ENCODE measurements at places on chromosomes 11 and 22.

DNA sequence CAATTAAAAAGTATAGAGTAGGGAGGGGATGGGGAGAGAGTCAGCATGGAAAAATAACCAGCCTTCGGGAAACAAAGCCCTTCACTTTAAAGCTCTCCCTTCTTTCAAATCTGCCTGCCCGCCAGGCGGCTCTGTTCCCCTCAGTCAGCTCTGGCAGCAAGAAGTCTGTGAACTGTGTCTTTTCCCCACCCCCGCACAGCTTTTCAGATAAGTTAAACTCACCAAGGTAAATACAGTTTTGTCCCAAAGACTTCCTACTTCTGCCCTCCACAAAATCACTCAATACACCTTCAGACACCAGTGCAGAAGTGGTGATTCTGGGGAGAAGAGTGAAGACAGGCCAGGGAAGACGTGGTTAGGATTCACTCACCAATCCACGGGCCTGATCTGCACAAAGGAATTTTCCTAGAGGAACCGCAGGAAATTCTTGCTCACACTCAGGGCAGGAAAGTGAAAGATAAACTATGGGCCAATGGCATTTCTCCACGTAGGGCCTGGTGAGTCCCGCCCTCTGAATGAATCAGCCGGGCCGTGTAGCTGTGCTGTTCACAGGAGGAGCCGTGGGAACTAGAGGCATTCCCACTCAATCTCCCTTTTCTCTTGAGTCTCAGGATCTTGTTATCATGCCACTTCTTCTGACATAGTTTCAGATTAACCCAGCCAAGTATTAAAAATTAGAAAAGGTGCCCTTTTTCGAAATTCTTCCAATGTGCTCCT lies at the start of gene TRIM5:
Gene TRIM5 (minus strand): TSS at position 429 of the 717 bp plus-strand sequence. CDS start 4,897 bp downstream, outside the sequence.
- DNase-seq: no peak

DNA sequence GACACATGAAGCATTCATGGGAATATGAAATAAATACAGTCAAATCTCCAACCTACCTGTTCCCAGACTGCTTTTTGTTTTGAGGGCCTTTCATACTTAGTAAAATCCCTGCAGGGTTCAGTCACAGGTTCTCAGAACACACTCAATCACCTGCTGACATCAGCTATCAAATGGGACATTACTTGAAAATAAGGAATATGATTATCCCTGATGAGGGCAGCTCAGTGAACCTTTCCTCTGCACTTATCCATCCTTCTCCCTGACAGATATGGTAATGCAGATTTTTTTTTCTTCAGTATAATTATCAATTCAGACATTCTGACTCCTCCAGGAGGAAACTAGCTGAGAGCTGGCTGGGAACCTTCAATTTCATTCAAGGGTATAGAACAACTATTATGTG lies 1127.4 kb upstream of the CCDC90B start:
- no peak for DNase-seq

DNA sequence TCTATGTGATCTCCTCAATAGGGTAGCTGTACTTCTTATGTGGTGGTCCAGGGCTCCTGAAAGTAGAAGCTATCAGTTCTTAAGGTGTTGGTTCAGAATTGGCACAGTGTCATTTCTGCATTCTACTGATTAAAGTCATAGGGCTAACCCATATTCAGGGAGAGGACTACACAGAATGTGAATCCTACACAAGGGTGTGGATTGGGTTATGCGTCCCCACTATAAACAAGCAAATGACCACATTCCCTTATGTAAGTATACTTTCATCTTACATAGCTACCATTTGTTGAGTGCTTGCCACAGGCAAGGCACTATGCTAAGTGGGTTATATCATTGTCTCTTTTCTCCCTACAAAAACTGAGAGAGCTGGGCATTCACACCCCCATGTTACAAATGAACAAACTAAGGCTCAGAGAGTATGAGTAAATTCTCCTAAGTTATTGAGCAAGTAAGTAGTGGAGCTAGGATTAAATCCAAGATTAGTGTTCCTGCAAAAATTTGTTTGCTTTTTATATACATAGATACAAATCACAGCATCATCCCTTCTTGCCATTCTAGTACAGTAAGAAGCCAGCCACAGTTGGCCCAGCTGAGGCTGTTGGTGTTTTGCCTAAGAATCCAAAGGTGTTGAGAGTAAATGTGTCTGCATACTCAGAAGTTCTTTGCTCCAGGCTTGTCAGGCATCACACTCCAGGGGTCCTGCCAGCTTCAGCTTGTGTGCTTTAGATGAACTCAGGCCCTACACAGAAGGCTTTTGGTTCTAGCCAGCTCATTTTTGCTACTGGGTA lies 157.8 kb downstream of the KIF18A start:
- no peak for DNase-seq

DNA sequence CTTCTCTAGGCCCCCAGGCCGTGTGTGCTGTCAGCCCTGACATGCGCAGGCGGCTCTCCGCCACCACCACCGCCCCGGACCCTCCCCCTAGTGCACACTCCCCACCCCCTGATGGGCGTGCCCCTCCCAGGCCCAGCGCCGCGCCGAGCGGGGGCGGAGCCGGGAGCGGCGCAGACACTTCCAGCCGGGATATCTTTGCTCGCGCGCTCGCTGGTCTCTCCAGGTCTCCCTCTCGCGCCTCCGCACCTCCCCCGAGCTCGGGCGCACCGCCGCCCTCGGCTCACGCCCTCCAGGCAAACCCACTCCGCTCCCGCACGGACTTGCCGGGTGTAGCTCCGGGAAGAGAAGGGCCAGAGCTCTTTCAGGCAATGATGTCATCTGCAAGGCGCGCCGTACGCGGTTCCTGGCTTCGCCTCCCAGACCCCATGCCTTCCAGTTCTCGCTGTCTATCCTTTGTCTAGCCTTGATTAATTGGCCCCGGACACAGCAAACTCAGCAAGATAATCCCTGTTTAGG lies at the start of gene SCN3B:
Gene SCN3B (minus strand): TSS at position 59 of the 516 bp plus-strand sequence. CDS start 823 bp downstream, outside the sequence.
- DNase-seq: peak; percentile 91

GRCh38 chr22:19873138-19873959 lies 18.7 kb upstream of the GNB1L start:
- DNase-seq: no peak

DNA sequence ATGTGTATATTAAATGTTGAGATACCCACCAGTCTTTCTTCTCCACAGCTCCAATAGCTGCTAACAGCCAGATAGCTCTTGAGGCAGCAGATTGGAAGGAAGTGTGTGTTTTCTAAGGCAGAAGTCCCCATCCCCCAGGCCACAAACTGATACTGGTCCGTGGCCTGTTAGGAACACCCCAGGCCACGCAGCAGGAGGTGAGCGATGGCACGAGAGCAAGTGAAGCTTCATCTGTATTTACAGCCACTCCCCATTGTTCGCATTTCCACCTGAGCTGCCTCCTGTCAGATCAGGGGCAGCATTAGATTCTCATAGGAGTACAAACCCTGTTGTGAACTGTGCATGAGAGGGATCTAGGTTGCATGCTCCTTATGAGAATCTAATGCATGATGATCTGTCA lies 12.7 kb downstream of the CCDC73 start:
- no peak for DNase-seq

GRCh38 chr22:46009730-46010129 lies 32.8 kb upstream of the WNT7B start:
- peak; percentile 51 for DNase-seq

DNA sequence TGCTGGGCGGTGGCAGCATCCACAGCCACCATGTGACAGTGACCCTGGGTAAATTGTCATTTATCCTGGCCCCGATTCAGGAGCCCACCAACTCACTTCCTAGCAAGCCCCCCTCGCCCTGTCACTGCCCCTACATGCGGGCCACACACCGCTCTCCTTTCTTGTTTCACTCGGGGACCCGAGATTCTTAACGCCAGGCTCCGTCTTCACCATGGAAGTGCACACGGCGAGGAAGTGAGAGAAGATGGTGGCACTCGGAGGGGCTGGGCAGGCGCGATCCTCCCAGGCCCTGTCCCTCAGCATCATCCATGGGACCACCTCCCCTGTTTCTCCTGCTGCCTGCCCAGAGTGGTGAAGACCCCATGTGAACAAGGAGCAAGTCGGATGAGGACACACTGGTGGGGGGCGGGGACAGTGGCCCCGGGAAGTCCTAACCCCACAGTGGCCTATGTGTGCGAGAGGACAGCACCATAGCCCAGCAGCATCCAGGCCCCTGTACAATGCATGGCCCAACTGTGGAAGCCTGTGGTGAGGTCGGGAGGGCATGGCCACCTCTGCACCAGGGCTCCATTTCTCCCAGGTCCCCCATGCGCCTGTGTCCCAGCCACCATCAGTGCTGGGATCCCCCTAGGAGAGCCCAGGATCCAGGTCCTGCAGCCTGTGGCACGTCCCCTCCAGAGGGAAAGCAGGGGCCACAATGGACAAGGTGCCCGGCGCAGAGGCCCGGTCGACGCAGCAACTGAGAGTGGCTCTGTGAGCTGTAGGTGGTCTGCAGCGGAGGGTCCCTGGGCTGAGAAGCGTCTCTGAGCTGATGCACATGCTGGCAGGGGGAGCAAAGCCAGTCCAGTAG lies 262.8 kb downstream of the BRD1 start:
- DNase-seq: no peak

DNA sequence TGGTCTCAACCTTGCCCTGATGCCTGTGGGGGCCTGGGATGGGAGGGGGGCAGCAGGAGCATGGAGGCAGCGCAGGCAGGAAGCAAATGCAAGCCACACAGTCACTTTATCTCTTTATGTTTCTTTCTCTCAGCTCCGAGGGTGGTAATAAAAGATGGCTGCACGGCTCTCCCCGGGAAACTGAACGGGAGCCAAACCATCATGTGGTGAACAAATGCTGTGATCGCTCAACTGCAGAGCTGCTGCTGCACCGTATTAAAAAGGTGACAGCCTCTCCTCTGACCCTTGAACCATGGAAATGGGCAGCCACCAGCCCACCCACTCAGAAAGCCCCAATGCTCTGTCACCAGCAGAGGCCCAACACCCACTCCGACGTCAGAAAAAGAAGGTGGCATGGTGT lies 110.0 kb downstream of the TIMP3 start:
- DNase-seq: no peak

- peak; percentile 25 for DNase-seq
Measured at GRCh38 chr11:44802347-44802746, 75.6 kb downstream of the TSPAN18 start.

- no peak for DNase-seq
Measured at GRCh38 chr22:37197451-37198257, 9.6 kb upstream of the C1QTNF6 start.

All from NCI-H524 (cell line).